ENCODE measurements at places on chromosomes 11 and 22. TPM values are rescaled to one million over a fixed set of nuclear protein-coding genes. Genes with fewer than 3 reads are reported as not detected.

APOA1 gene
- total RNA-seq: 0.12 TPM

CCDC116 gene
- total RNA-seq: 0.06 TPM

BRSK2 gene
- 3.9 TPM for total RNA-seq

OR5L2 gene
- not detected for total RNA-seq

RBMXL2 gene
- not detected for total RNA-seq

STX5 gene
- total RNA-seq: 23.7 TPM

NAT10 gene
- total RNA-seq: 51.3 TPM

NOX4 gene
- total RNA-seq: not detected

THY1 gene
- 14.7 TPM for total RNA-seq

DGAT2 gene
- 1.4 TPM for total RNA-seq

CATSPERZ gene
- total RNA-seq: 3.3 TPM

CBLIF gene
- total RNA-seq: not detected

SMC1B gene
- 0.05 TPM for total RNA-seq

ROBO4 gene
- not detected for total RNA-seq

ANO1 gene
- 4.0 TPM for total RNA-seq

LINC01488 gene
- total RNA-seq: 0.04 TPM

UBQLN3 gene
- total RNA-seq: not detected

KCNJ5 gene
- not detected for total RNA-seq

P2RX6 gene
- 0.50 TPM for total RNA-seq

ZBTB16 gene
- 1.6 TPM for total RNA-seq

OR51A7 gene
- total RNA-seq: not detected

SHANK2 gene
- 7.0 TPM for total RNA-seq

TBX1 gene
- total RNA-seq: 4.1 TPM

SEPTIN5 gene
- total RNA-seq: 9.8 TPM

GAL gene
- 12.0 TPM for total RNA-seq

ARHGAP20 gene
- total RNA-seq: 0.06 TPM

GRIA4 gene
- not detected for total RNA-seq

CARD16 gene
- not detected for total RNA-seq

VPREB1 gene
- total RNA-seq: not detected

SYT12 gene
- 22.3 TPM for total RNA-seq

RIMBP3B gene
- 0.25 TPM for total RNA-seq

ACRV1 gene
- not detected for total RNA-seq

PHLDA2 gene
- 114 TPM for total RNA-seq

SLC43A3 gene
- 0.33 TPM for total RNA-seq

Measured in A549 treated with dexamethasone at 1 μM for 4 hours (cell line).